ENCODE measurements at places on chromosomes 2 and 18. TPM values are rescaled to one million over a fixed set of nuclear protein-coding genes. Genes with fewer than 3 reads are reported as not detected.
A peak's percentile ranks its signal among the peaks of the same experiment; 100 is the strongest.

Gene VPS4B
- total RNA-seq, result 46.6 TPM

- DNase-seq, result no peak
Measured at GRCh38 chr2:68800027-68800401, 65.4 kb downstream of the ARHGAP25 start.

DNA sequence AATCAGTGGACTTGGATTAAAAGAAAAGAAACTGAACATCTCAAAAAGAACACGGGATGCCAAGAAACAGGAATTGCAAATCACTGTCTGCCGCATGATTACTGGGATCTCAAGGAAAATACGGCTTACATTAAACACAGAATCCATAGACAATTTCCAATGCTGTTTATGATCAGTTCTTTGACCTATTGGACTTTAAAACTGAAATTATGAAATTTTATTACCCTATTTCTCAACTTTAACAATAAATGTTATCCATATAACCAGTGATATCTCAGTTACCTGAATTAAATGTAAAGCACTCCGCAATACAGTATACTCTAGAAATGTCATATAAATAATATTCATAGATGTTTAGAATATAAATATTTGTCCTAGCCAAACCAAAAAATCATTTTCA lies 1556.9 kb upstream of the NXPH2 start:
- no peak for DNase-seq

Gene DUSP19
- total RNA-seq, result 4.4 TPM

DNA sequence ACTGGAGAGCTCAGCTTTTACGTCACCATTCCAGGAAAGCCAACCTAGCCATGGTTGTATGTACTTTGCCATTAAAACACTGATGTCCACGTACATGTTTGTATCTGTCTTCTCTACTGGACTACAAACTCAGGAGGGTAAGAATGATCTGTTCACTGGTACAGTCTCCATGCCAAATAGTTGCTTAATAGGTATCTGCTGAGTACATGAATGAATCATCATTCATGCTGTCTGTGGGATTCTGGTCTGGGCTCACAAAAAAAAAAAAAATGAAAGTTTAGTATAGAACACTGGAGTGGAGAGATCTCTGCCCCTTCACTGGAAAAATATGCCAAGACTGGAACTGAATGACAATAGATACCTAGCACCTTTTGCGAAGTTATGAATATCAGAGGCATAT lies 102.6 kb upstream of the ITGA4 start:
- DNase-seq, result no peak

GRCh38 chr18:76579301-76579695 lies 84.3 kb upstream of the ZNF516 start:
- DNase-seq, result no peak

DNA sequence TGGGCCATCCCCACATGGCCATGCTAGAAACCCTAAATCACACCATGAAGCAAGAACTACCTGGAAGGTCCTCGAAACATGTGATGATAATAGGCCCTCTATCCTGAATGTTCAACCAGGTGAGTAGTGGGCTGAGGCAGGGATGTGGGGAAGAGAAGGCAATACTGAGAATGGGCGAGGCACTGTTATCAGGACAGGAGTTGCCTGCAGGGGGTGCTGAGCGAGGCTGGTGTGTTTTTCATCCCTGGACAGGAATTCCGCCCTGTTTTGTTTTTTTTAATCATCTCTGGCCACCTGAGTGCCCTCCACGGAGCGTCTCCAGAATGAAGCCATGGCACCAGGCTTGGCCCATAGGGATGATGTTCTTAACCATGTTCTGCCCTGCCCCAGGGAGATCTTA lies 103.0 kb upstream of the SOX11 start:
- no peak for DNase-seq

DNA sequence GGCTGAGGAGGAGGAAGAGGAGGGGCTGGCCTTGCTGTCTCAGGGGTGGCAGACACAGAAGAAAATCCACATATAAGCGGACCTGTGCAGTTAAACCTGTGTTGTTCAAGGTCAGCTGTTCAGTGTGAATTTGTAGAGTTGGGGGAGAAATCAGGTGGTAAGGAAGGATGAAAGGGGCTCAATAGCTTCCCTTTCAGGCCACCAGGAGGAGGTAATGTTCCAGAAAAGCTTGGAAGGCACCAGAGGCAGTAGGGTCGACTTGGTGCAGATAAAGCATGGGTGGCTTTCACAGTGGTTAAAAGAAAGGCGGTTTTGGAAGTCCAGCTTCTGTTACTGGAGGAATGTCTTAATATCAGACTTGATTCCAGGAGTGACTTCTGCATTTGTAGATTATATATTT lies 167.4 kb downstream of the THSD7B start:
- no peak for DNase-seq

Gene MC4R
- total RNA-seq, result not detected

DNA sequence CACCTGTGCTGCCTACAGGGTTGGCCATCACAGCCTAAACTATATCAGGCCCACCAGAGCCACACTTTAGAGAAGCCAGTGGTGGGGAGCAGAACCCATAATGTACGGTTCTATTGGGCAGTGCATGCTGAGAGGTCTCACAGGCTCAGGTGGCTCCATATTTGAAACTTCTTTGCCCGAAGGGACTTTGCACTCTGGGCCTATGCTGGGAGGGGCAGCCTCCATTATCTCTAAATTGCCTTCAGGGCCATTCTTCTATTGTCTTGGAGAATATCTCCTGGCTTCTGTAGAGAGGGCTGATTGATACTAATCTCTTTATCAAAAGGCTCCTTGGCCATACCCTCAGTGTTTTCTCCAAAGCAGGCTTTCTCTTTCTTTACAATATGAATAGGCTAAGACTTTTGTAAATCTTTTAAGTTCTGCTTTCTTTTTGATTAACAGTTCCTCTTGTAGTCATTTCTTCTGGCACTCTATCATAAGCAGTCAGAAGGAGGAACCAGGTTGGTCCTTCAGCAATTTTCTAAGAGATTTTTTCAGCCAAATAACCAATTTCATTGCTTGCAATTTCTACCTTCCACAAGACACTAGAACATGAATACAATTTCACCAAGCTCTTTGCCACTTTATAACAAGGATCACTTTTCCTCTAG lies 44.5 kb downstream of the RPE start:
- DNase-seq, result no peak

Gene CCDC68
- 1.3 TPM for total RNA-seq

GRCh38 chr2:234982096-234982834 lies 30.4 kb downstream of the SH3BP4 start:
- DNase-seq, result no peak

GRCh38 chr2:39996653-39997080 lies 217.6 kb upstream of the THUMPD2 start:
- no peak for DNase-seq

DNA sequence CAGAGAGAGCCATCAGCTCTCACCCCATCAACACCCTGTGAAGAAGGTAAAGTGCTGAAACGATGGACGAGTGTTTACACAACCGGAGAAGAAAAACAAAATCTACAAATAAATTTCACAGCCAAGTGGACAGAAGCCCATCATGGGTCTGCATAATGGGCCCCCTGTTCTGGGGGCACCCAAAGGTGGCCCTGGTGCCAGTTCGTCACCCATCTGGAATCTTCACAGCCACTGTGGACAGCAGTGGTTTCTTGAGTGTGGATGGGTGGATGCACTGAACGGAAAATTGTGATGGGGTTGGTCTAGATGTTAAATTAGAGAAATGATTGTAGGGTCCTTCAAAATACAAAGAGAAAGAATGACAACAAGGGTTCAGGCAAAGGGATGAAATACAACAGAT lies 38.8 kb downstream of the ANKMY1 start:
- no peak for DNase-seq

- no peak for DNase-seq
Measured at GRCh38 chr2:47402555-47402804, 476 bp upstream of the MSH2 start.

GRCh38 chr2:84539729-84540128 lies 23.4 kb downstream of the DNAH6 start:
- DNase-seq, result no peak

GRCh38 chr18:67081482-67082211 lies 434.9 kb downstream of the DSEL start:
- DNase-seq, result no peak

- DNase-seq, result no peak
Measured at GRCh38 chr2:45699032-45699658, 47.7 kb downstream of the PRKCE start.

Gene RSAD2
- 5.1 TPM for total RNA-seq

- no peak for DNase-seq
Measured at GRCh38 chr2:55862246-55862645, 61.3 kb downstream of the EFEMP1 start.

Gene CFAP221
- total RNA-seq, result 0.20 TPM

GRCh38 chr2:62705859-62706720 lies 577 bp downstream of the EHBP1 start:
- peak; percentile 62 for DNase-seq

- no peak for DNase-seq
Measured at GRCh38 chr2:176160986-176161824, 4.1 kb downstream of the HOXD3 start.

Gene ARHGEF4
- total RNA-seq, result 19.9 TPM

DNA sequence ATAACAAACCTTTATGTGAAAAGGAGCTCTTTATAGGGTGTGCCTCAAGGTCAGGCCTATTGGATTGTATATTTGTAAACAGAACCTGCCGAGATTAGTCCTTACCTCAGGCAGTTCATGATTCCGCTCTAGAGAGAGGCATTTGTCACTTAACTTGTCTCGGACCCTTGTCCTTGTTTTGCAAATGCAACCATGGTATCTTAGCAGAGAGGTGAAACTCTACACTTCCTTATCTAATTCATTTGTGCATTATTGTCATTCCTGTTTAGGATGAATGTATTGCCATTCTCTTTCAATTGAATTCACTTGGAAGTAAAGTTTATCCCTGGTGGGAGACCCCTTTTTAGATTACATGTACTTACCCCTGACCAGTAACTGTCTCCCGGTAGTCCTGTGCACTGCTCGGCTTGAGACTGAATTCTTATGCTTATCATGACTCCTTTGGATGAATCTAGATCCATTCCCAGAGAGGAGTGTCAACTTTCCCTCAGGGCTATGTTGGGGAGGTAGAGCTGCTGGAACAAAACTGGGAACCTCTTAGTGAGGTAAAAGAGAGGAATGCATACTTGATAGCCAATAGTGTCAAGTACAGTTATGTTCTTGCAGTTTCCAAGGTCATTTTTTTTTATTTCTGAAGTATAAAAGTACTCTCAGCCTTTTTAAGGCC lies 46.6 kb downstream of the SGPP2 start:
- no peak for DNase-seq

- DNase-seq, result no peak
Measured at GRCh38 chr2:25494616-25495015, 152.9 kb upstream of the DNMT3A start.

All from skin of body (tissue), 3 donors.